Tongue (tissue), 3 donors: ENCODE measurements at places on chromosomes 5 and 9. TPM values are rescaled to one million over a fixed set of nuclear protein-coding genes. Genes with fewer than 3 reads are reported as not detected.
A peak's percentile ranks its signal among the peaks of the same experiment; 100 is the strongest.

The SH3RF2 gene
- 14.3 TPM for total RNA-seq

DNA sequence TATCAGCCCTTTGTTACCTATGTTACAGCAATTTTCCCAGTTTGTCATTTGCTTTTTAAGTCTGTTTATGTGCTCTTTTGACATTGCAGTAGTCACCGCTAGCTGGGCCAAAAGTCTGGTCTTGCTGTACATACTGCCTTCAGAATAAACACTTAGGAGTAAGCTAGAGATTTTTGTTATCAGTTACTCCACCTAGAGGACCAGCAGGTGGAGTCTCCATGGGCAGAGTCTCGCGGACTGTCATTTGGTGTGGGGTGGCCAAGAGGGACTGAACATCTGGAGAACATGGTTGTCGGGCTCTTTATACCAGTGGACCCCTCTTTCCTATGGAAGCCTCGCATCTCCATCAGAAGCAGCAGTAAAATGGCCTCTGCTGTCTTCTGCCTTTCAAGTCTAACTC, 10.8 kb upstream of the MGAT1 start:
- DNase-seq = no peak

The POU4F3 gene
- total RNA-seq = not detected

DNA sequence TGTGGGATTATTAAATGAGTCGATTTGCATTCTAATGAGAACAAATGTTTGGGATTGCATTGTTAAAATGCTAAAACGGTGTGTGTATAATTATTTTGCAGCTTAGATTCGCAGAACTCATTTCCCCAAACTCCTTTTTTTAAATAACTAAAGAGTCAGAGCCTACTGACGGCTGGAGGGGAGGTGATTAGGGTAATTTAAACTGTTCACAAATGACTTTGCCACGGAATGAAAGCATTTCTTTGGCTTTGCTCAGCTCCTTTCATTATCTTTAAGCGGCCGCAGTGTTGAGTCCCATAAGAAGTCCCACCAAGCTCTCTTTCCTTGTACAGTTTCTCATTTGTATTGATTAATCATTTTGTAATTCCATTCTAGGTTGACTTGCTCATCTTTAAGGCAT, 1632.8 kb downstream of the MAT2B start:
- no peak for DNase-seq

The COL5A1 gene
- 435 TPM for total RNA-seq

DNA sequence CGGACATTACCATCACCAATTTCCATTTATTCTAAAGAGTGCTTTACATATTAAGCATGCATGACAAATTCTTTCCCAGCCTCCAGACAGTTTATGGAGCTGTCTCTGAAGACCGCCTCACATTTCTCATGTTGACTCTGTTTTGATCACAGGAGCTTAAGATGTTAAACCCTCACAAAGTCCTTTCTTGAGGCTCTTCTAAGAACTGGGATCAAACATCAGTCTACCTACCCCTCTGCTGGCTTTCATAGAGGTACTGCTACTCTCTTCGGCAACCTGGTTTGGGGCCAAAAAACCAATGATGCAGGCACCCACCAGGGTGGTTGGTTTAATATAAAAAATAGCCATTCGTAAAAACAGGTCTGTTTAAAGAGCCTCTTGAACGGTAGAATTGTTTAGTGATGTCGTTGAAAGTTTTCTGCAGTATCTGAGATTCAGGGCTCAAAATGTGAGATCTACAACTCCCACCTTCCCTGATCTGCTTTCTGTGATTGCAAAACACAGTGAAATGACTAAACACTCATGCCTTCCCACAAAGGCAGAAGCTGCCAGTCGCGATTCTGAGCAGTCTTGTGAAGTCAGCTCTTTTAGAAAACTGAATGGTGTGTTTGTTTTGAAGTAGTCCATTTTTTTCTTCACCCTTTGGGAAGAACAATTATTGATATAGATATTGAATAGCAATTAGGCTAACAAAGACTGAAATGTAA, 3.5 kb downstream of the RXFP3 start:
- no peak for DNase-seq

- no peak for DNase-seq
Observed at GRCh38 chr9:18185196-18185595, 288.8 kb upstream of the ADAMTSL1 start.

The DDX4 gene
- total RNA-seq = not detected

- DNase-seq = peak; percentile 80
Observed at GRCh38 chr5:10452768-10453331, 11.2 kb downstream of the ROPN1L start.

The SLC34A3 gene
- total RNA-seq = not detected

DNA sequence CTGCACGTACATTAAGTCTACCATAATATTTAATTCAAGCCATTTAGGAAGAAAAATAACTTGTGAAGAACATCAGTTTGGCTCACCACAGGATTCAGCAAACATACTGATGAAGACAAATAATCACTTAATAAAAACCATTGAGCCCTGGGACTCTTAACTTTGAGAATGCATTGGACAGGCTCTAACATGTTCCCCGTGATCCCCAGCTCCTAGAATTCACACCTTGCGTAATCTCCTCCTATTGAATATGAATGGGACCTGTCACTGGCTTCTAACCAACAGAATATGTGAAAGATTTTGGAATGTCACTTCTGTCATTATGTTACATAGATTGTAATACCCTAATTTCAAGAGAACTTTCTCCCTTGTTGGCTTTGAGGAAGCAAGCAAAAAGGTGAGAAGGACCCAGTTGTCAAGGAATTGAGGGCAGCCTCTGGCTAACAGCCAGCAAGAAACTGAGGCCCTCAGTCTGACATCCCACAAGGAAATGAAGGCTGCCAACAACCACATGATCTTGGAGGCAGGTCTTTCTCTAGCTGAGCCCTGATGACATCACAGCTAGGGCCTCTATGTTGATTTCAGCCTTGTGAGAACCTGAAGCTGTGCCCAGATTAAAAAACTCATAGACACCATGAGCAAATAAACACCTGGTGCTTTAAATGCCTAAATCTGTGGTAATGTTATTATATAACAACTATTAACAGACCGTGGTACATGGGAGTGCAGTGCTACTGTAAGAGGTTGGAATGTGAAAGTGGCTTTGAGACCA, 433.2 kb downstream of the SEMA5A start:
- DNase-seq = no peak

- DNase-seq = no peak
Observed at GRCh38 chr9:7137571-7137970, 379.8 kb downstream of the KDM4C start.

- DNase-seq = no peak
Observed at GRCh38 chr5:159459132-159459627, 128.9 kb upstream of the IL12B start.

The CARTPT gene
- total RNA-seq = not detected

DNA sequence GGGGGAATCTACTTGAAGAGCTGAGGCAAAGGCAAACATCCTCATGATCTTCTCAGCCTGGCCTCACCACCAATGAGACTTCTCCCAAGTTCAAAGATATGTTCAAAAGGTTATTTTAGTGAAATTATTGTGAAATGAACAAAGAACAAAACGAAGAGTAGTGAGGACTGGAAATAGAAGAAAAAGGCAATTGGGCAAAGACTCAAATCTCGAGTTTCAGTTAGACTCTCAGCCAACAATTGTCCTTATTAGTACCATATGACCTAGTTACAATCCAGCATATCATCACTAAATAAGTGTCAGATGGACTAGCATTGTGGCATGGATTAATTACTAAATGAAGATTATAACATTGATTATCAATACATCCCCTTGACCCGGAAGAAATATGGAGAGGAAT, 9.0 kb downstream of the ZNF474 start:
- no peak for DNase-seq

DNA sequence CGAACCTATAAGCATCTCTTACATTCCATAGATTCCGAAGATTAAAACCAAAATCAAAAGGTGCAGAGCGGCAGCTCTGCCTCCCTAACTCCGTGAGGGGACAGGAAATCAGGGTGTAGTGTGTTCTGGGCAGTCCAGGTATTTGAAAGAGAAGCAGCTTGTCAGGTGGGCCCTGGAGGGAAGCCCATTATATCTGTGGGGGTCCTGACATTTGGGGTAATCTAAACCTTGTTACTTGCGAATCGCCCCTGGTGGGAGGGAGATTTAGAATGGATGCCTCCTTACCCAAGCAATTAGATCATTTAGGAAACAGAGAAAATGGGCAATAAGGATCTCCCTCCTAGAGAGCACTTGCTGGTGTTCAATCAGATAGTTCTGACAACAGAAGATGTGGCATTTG, 126.9 kb downstream of the EFNA5 start:
- DNase-seq = no peak

The NOXA1 gene
- 1.2 TPM for total RNA-seq

The SLC12A7 gene
- 25.2 TPM for total RNA-seq

DNA sequence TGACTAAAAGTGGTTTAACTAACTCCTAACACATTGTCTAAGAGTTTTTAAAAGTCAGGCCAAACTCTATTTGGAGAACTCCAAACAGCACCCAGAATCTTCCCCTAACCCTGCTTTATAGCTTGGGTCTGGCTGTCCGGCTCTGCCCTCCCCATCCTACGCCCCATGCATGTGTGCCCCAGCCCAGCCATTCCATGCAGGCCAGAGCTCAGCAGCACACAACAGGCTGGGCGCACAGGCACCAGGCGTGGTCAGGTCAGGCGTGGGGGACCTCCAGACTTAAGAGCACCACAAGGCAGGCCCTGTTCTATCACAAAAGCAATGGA, 31.1 kb downstream of the SHB start:
- DNase-seq = no peak

DNA sequence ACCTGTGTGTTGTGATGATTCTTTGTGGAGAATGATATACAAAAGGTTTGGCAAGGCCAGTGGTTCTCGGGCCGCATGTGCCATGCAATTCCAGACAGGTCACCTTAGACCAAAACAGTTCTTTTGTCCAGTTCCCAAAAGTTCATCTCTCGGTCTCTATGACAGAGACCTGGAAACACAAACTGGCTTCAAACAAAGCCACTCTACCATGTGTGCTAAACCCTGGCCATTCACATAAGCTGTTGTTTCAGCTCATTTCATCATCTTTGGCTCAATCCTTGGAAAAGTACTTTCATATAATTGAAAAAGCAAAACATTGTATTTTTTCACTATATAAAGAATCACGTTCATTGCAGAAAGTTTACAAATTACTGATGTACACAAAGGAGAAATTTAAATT, 210.5 kb upstream of the SEMA6A start:
- DNase-seq = peak; percentile 69

DNA sequence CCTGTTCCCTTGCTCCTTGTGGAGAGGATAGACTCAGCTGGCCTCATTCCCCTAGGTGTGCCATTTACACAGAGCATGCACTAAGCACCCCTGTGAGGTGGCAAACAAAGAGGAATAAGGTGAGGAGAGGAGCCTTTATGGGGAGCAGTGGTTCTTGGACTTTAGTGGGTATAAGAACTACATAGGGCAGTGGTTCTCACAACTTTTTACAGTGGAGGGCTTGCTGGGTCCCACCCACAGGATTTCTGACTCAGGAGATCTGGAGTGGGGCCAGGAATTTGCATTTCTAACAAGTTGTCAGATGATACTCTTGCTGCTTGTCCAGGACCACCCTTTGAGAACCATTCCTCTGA, 42.0 kb downstream of the CSF1R start:
- peak; percentile 38 for DNase-seq

GRCh38 chr5:58498340-58498942, 7.2 kb downstream of the GAPT start:
- peak; percentile 53 for DNase-seq

GRCh38 chr5:139392324-139392677, 2.6 kb upstream of the MZB1 start:
- no peak for DNase-seq

- DNase-seq = no peak
Observed at GRCh38 chr9:116274293-116274692, 120.7 kb downstream of the PAPPA start.

GRCh38 chr9:1046639-1047572, 3.3 kb upstream of the DMRT2 start:
- DNase-seq = no peak

GRCh38 chr5:95846554-95847260, 24.2 kb upstream of the GLRX start:
- DNase-seq = peak; percentile 88

DNA sequence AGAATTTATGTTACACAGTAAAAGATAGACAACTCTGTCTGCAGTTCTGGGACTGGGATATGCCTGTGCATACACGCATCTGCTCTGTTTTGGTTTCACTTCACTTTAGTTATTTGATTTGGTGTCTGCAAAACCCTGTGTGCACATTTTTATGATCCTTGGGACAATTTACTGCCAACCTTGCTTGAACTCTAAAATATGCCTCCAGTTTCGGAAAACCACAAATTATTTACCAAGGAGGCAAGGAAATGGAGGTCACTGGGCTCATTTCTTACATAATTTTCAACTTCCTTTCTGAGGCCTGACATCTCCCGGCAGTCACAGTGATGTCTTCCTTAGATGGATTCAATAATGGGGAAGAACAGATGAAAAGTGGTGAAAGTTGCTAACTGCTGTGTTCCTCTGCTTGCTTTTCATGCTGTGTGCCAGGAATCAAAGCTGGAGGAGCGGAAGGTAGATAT, 61.2 kb upstream of the TAF11L2 start:
- DNase-seq = peak; percentile 12

The DNAJB5 gene
- 72.4 TPM for total RNA-seq

GRCh38 chr9:7273575-7273974, 515.8 kb downstream of the KDM4C start:
- peak; percentile 55 for DNase-seq

The PCDHA6 gene
- 0.82 TPM for total RNA-seq

DNA sequence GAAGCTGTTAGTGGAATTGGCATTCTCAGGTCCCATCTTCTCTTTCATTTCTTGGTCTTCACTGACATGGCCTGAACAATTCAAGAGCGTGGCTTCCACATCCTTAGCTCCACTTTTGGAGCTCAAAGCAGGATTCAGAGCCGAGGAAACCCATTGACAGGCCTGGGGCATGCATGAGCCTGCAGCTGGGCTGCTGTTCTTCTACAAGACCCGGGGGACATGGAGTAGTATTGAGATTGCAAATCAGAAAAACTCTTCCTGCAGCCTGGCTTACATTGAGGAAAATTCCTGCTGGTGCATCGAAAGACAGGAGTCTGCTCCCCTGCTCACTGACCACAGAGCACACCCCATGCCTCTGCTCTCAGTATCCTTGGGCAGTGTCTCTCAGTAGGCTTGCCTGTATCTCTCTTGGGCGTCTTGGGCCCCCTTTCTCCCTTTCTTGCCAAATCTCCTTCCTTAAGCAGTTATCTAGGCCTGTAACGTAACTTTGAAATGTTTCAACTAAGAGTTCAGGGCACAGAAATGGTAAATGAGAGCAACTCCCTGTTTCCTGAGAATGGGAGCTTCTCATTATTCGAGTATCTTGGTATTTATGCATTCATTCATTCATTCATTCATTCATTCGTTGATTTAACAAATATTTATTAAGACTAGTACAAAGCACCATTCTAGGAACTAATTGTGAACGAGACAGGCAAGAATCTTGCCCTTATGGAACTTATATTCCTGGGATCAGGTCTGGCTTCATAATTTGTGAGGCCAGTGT, 603.6 kb upstream of the CLINT1 start:
- DNase-seq = peak; percentile 31

GRCh38 chr5:1285883-1286291, 9.0 kb downstream of the TERT start:
- no peak for DNase-seq
